ENCODE measurements at places on chromosomes 12 and 14.
A peak's percentile ranks its signal among the peaks of the same experiment; 100 is the strongest.

GRCh38 chr12:128920468-128920867, 67.2 kb downstream of the GLT1D1 start:
- no peak for DNase-seq

DNA sequence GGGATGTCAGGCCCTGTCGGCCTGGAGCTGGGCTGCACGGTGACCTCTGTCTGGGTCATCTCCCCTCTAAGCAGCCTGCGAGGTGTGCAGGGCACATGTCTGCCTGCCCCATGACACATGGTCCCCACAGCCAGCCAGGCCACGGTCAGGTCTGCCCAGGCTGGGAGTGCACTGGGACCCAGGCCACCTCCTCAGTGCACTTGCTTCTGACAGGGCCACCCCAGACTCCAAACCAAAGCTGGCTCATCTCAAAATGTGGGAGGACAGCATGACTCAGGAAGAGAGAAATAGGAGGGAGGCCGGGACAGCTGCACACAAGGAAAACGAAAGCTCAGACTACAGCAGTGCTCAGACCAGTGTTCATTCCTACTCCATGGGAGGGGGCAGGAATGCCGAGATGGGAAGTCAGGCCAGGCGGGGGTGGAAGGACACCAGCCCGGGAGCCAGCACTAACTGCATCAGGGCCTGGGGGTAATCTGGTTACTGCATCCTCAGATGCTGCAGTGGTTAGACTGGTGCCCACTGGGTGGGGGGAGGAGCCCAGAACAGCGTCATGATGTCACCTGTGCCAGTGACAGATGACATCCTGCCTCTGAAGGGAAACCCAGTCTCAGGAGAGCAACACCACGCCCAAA, 4.0 kb downstream of the P2RX2 start:
- DNase-seq, result peak; percentile 72

DNA sequence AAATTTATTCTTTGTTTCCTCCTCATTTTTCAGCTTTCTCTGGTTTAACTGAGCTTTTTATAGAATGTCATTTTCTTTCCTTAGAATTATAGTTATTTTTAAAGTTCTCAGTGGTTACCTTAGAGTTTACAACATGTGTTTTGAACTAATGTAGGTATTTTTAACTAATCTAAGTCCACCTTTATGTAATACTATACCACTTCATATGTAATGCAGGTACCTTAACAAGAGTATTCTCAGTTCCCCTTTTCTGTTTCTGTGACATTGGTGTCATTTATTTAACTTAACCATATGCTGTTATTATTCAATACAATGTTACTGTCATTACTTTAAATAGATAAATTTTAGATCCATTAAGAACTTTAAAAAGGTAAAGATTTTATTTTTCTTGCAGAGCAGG, 30.3 kb upstream of the KCNC2 start:
- no peak for DNase-seq

GRCh38 chr14:99721792-99722516, 37.9 kb downstream of the CYP46A1 start:
- DNase-seq, result no peak

- DNase-seq, result no peak
Observed at GRCh38 chr12:101747697-101748096, 8.4 kb upstream of the SYCP3 start.

DNA sequence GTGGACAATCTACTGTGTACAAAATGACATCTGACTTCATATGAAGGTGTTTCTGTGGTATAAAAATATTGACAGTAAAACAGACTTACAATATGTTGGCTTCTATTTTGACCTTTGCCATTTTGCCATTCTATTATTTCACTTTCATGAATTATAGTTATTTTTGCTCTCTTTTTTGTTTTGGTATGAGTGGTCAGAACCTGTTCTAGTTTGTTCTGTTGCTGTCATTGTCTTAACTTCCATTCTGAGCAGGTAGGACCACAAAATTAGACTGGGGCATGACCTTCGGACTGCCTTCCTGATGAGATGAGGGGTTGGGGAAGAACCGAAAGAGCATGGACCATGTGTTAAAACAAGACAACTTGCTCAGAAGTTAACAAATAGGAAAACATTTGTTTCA, 36.5 kb upstream of the IFNG-AS1 start:
- no peak for DNase-seq

DNA sequence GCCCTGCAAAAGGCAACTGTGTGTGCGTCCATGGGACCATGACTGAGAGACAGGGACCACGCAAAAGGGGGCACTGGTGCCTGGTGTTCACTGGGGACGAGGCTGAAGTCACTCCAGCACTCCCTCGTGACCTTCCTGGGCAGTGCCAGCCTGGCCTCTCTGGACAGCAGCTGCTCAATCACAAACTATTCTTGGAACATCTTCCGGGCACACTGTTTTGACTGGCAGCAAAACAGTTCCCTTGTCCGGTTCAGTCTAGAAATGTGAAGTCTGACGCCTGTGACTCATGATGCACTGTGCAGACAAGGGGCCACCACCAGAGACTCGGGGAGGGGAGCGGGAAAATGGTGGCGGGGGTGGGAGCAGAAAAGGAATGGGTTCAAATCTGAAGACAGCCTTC, 20.8 kb downstream of the SNRNP35 start:
- peak; percentile 49 for DNase-seq

DNA sequence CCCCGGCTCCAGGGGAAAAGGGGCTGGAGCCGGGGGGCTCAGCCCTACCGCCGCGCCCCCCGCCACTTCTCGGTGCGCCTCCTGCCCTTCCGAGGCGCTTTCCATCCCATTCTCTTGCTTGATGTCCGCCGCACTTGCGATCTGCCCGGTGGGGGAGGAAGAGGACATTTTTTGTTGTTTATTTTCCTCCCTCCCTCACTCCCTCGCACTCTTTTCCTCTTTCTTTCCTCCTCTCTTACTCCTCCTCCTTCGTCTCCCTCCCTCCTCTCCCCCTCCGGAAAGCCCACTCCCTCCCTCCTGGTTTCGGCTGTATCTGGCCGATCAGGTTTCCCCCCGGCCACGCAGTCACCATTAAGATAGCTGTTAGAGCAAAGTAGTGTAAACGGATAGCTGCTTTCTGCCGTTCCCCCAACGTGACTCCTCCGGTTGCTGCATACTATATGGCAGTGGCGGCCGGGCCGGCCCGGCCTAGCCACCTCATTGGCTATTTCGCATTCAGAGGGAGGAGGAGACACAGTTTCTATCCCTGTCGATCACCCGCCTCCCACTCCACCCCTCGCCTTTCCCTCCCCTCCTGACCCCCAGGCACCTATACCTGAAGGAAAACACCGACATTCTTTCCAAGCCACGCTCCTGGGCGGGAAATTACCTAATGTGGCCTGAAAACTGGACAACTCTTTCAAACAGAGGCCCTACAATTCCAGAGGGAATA, at the start of gene SIX4:
TSS of gene SIX4 (minus strand) at position 445 of the 712 bp plus-strand sequence. CDS start at position 168, 277 bp downstream.
- peak; percentile 90 for DNase-seq

DNA sequence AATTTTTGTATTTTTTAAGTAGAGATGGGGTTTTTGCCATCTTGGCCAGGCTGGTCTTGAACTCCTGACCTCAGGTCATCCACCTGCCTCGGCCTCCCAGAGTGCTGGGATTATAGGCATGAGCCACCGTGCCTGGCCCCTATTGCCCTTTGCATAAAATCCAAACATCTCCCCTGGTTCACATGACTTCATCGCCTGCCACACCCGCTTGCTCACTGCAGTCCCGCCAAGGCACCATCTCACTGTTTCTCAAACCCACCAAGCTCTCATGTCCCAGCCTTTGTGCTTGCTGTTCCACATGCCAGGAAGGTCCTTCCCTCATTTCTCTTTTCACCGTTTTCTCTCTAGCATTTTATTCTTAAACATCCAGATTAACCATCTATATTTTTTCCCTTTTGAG, 9.7 kb downstream of the RHOF start:
- DNase-seq, result no peak

- DNase-seq, result peak; percentile 46
Observed at GRCh38 chr12:120261951-120262851, 3.3 kb downstream of the PXN start.

DNA sequence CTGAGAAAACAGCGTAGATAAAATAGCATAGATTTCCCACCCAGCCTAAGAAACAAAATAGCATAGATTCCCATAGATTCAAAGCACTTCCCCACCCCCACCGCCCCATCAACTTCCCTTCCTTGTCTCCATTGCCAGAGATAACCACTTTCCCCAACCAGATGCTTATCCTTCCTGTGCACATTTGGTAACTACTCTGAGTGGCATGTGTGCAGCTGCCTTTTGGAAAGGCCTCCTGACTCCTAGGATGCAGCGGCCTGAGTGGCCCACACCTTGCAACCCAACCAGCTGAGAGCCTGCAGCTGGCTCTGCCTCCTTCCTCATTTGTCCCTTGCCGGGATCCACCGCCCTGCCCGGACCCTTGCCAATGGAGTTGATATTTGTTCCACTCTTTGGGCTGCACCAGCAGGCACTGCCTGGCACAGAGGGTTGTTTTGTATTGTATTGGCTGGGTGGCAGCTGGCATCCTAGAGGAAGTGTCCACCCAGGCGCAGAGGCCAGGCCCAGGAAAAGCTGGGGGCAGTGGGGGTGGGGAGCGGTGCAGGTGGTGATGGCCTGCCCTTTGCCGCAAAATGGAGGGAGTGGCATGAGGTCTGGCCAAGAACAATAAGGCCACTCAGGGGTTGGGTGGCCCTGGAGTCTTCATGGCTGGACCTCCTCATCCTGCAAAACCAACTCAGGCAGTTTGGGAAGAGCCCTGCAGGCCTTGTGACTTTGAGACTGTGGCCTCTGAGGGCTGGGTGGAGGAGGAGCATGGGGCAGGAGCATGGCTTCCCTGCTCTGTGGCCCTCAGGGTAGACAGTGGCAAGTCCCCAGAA, 4.9 kb downstream of the SLC48A1 start:
- peak; percentile 37 for DNase-seq

GRCh38 chr14:26597071-26597588, 703 bp downstream of the NOVA1 start:
- DNase-seq, result no peak

DNA sequence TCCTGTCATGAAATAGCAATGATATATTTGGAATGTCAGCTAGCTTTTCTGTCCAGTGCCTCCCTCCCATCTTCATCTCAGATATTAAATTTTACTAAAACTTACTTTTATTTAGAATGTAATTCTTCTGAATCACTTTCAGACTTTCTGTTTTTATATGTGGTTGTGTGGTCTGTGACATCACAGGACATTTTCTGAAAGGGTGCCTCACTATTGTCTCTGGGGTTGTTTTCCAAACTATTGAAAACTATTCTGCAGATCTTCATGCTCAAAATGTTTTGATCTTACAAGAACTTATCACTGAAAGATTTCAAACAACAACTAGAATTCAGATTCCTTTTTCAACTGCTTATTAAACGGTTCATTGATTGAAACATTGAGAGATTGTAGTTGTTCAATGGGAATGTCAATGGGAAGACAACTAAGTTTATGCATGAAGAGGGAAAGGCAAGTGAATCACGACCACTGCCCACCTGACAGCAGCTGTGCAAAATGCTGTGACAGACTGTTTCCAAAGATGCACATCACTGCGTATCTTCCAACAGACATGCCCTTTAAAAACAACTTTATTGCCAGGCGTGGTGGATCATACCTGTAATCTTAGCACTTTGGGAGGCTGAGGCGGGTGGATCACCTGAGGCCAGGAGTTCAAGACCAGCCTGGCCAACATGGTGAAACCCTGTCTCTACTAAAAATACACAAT, 51.3 kb downstream of the KLRG1 start:
- no peak for DNase-seq

- DNase-seq, result peak; percentile 88
Observed at GRCh38 chr12:75315518-75315917, 14.6 kb downstream of the CAPS2 start.

DNA sequence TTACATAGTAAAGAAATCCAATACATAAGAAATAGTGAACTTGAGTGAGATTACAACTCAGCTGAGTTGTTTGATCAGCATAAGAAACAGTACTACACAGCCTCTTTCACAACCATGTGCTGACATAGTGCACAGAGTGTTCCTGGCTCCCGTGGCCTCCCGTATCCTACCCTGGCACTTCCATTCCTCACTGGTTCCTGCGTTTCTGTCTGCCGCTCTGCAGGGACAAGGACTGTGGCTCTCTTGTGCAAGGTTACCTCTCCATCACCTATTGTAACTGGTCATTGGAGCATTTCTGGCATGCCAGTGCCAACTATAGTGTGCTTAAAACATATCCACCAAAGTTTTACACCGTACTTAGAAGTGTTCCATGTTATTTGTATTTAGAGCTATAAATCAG, 46.3 kb upstream of the PCED1B start:
- DNase-seq, result peak; percentile 28

DNA sequence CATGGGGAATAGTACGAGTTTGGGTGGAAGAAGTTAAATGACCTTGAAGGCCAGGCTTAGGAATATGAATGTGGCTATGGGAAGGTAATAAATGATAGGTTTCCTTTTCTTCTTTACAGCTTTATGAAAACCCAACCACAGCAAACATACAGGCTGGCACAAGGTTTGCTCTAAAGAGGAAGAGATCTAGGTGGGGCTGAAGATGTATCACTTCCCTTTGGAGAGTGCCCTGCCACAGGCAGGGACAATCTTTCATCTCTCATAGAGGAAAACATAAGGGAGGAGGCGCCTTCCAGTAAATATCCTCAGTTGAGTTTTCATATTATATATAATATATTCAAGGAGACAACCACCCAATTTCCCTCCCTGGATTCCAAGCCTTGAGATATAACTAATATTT, 72.9 kb upstream of the FRMD6 start:
- no peak for DNase-seq

GRCh38 chr14:91223028-91223783, 21.3 kb downstream of the GPR68 start:
- no peak for DNase-seq

GRCh38 chr12:103665971-103666370, 78.9 kb downstream of the STAB2 start:
- DNase-seq, result no peak

DNA sequence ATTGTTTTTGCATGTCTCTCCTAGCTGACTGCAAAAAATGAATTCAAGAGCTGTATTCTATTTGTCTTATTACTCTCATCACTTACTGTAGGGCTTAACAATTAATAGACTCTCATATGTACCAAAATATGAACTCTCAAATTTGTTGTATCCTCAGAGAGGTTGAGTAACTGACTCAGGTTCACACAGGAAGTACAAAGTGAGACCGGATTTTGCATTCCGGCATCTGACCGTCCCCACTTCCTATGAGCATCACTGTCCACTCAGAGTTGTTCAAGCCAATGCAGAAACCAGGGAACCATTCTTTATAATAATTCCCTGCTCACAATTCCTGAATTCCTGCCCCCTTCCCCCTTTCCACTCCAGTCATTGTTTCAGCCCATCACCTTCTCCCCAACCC, 113.3 kb upstream of the AMIGO2 start:
- no peak for DNase-seq

DNA sequence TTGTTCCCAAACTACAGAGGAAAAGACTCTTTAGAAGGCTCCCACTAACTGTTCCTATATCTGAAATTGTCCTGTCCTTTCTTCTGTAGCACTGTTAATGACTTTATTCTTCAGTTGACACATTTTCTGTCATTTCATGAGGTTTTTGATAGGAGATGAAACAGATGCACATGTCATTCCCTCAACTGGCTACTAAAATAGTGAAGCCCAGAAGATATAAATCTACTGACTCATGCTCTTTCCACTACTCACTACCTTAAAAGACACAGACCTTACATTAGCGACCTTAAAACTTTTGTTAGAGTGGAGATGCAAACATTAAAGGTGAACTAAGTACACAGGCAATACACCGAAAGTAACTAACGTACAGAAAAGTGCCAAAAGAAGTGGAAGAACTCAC, 59.5 kb upstream of the ANKS1B start:
- DNase-seq, result no peak
